Activated CD4-positive, alpha-beta T cell treated with anti-CD3 and anti-CD28 coated beads, Interleukin-2, amount 50 U/mL, for 24 hours (primary cell): ENCODE measurements at places on chromosomes 4 and X.

DNA sequence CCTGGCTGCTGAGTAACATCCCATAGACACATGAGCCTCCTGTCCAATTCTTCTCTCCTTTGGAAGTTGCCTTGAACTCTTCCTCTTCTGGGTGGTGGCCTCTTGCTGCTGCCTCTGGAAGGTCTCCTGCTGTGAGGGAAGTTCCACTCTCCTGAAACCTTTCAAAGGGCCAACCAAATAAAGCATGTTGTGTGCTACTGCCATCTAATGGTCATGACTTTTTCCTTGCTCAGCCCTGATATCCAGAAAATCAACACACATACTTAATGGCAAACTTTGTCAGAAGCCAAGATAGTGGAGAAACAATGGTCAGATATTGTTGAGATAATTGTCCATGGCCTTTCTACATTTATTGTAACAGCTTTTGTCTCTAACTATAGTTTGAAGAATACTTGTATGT, 19.1 kb upstream of the ZXDA start:
- DNase-seq = no peak

GRCh38 chrX:149643496-149643895, 11.9 kb upstream of the TMEM185A start:
- DNase-seq = no peak

GRCh38 chr4:27081675-27082586, 221.3 kb downstream of the STIM2 start:
- DNase-seq = no peak

DNA sequence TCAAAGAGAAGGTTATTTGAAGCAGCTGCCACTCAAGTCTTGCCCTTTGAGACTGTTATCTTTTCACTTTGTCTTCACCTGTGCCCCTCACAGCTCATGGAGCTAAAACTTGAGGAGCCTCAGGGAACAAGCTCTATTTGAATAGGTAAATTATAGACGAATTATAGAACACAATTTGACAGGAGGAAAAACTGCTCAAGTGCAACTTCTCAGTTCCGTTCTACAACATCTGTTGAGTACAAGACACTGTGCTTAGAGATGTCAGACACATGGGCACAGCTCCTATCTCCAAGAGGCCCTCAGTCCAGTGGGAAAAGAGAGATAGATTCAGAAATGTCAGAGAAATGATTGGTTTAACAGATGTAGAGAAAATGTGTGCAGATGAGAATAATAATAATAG, 5.1 kb downstream of the PPP1R2C start:
- DNase-seq = no peak

DNA sequence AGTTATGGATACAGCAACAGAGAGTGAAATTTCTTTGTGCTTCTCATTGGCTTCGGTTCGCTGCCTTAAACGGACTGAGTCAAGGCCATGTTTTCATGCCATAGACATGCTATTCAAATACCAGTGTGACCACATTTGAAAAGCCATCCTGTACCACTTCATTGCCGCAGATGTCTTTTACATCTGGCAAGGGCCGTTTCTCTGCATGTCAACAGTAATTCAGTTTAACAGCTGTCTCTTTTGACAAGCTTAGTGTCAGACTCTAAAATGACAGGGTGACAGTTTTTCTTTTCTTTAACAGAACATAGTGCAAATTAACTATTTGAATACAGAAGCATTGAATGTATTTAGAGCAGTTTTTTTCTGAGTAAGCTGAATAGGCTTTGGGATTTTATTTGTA, 362.2 kb upstream of the POU3F4 start:
- no peak for DNase-seq

- DNase-seq = no peak
Observed at GRCh38 chrX:125765347-125765746, 400.7 kb downstream of the DCAF12L2 start.

DNA sequence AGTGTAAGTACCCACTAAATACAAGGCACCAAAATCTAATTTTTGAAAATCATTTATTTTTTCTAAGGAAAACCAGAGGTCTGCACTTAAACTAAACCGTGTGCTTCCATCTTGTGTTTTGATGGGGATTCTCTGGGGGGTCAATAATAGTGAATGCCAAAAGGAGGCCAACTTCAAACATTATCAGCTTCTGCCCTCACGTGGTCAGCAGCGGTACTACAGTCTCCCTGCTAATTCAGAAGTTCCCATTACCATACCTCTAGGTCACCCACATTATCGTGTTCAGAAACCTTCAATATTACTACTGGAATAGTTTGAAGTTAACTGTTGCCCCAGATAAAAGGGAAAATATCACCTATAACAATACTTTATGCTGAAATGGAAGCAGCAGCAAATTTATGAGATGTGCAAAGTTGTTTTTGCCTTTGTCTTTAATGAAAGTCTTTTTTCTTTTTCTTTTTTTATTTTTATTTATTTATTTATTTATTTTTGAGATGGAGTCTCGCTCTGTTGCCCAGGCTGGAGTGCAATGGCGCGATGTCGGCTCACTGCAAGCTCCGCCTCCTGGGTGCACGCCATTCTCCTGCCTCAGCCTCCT, 17.3 kb downstream of the CTPS2 start:
- DNase-seq = peak; percentile 46

GRCh38 chr4:40531636-40532023, 98.0 kb downstream of the RBM47 start:
- no peak for DNase-seq

GRCh38 chrX:133983974-133984845, 1.2 kb downstream of the GPC3 start:
- no peak for DNase-seq

DNA sequence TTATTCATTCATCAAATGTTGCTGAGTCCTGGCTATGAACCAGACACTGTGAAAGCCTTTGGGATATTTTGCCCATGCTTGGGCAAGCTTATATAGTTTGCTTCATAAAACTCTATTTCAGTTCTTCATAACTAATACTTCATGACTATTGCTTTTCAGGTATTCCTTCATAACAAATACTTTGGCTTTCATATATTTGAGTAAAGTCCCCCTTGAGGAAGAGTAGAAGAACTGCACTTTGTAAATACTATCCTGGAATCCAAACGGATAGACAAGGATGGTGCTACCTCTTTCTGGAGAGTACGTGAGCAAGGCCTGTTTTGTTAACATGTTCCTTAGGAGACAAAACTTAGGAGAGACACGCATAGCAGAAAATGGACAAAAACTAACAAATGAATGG, 1.7 kb upstream of the AFP start:
- DNase-seq = no peak

DNA sequence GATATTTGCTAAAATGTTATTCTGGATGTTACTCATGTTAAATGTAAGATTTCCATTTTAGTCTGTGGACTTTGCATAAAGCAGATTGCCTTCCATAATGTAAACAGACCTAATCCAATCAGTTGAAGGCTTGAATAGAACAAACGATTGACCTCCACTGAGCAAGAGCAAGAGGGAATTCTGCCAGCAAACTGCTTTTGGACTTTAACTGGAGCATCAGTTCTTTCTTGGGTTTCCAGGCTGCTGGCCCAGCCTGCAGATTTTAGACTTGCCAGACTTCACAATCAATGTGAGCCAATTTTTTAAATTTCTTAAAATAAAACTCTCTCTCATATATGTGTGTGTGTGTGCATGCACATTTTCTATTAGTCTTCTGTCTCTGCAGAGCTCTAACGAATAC, 1248.8 kb downstream of the ADGRL3 start:
- no peak for DNase-seq

GRCh38 chrX:17591741-17592110, 145.6 kb upstream of the SCML1 start:
- no peak for DNase-seq

DNA sequence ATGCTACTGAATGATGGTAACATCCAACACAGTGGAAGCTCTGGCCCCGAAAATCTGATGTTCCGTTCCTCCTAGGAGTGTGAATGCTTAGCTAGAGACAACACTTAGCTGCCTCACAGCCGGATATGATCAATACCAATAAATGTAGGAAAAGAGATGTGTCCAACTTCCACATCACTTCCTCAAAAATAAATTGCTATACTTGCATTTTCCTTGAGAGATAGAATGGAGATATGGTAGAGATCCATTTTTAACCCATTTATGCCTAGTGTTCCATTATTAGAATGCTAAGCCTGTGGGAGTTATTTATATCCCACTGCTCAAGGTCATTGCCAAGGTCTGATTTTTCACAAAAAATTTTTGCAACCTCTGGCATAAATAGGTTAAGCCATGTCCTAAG, 5.5 kb upstream of the SLC9B1 start:
- DNase-seq = no peak

- no peak for DNase-seq
Observed at GRCh38 chr4:9867751-9868425, 86.5 kb downstream of the DRD5 start.

GRCh38 chrX:70033348-70034051, 16.2 kb downstream of the AWAT2 start:
- DNase-seq = no peak

DNA sequence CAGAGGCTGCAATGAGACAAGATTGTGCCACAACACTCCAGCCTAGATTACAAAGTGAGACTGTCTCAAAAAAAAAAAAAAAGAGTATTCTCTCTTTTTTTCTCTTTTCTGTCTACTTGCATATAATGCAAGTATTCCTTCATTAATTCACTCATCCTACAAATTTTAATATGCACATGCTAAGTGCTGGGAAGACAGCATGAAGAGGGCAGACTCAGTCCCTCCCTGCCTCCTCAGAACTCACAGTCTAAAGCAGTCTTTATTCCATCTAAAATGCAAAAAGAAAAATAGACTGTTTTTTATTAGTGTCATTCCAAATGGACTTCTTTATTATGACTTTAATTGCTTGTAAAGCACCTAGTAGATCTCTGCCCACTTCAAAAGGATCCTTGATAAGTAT, 85.6 kb downstream of the NKX6-1 start:
- no peak for DNase-seq

DNA sequence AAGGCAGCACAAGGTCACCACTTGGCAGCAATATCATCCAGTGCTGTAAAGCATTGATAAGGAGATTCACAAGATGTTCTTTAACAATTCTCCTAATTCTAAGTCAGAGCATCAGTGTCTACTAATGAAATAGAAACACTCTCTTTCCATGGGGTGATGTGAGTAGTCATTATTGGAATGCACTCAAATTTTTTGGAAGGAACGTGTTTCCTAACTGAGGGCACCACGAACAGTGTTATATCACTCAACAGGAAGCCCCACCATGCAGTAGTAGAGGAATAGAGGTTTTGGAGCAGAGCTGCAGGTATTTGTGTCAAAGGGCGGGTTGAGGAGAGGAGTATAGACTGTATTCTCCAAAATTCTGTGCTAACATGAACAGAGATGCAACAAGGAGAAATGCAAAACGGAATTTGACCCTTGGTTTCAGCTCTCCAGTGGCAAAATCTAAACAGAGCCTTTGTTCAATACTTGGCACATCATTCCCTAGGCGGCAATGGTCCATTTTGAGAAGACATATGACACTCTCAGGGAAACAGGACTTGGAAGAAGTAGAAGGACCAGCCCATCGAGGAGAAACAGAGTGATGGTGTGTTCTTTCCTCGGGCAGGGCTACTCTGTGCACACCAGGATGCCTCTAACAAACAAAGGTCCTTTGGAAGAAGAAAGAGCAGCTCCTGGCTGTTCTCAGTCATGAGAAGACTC, 98.9 kb downstream of the CPEB2 start:
- no peak for DNase-seq

DNA sequence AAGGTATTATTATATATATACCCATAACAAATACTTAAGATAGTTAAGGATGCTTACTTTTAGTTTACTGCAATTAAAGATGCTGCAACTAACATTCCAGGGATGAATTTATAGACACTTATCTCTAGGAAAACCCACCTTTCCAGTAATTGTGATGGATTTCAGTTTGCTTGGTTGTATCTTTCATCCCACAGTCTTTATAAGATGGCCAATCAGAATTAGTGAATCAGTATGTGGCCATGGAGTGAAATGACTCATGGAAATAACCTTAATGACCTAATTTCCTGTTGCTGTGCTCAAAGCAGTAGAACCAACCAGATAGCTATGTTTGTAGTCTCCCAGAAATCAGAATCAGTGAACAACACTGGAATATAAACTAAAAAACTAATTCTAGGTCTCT, 26.4 kb downstream of the MOSPD2 start:
- no peak for DNase-seq

GRCh38 chrX:50736656-50737055, 77.3 kb downstream of the SHROOM4 start:
- DNase-seq = no peak

DNA sequence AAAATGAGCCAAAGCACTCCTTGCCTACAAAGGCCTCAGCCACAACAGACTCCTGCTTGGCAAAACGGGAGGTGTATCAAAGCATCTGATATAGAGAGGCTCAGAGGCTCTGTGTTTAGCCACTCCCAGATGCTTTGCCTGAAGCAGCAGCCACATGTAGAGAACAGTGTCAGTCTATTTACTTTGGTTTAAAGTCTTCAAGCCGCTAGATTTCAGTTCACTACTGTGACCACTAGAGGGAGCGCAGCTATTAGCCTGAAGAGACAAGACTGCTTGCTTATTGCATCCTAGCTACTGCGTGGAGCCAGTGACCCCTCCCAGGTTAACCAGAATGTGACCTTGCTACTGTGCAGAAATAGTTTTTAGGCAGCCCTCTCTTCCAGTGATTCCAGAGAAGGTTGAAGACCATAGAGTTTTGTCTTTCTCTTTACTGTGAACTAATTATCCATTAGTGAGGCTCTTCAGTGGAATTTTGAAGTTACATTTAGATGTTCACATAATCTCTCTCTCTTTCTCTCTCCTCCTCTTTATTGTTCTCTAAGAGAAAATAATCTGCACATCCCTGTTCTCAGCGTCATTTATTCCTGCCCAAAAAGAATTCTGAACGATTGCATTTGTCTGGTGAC, 39.3 kb downstream of the BMP3 start:
- peak; percentile 11 for DNase-seq

DNA sequence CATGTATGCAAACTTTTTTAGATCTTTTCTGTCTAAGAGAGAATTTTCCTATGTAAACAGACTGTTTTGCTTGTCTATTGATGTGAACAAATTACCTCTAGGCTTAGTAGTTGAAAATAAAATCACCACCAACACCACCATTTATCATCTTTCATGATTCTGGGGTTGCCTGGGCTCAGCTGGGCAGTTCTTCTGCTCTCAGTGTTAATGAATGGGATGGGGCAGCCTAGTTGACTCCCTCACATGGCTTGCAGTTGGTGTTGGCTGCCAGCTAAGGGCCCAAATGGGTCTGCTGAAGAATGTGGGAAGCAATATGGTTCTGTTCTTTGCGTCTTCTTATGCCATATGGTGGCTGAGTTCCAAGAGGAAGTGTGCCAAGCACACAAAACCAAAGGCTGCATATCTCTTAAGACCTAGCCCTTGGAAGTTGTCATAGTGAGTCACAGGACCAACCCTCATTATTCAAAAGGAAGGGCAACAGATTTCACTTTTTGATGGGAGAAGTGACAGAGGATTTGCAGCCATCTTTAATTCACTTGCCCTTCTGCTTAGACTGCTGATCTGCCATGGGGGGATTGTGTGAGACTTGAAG, 17.9 kb downstream of the REELD1 start:
- DNase-seq = no peak

DNA sequence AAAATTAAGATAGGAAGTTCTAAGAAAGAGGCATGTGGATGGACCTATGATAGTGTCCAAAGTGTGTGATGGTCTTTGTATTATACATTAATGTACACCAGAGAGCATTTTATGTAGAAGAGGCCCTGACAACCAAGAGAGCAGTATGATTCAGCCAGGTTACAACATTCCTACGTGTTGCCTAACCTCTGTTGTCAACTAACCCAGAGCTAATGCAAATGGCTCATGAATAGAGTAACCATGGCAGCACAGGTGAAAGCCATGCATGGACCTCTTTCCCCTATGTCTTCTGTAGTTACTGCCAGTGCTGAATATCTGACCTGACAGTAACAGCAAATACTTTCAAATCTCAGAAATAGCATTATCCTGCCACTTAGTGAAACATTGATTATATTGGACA, 255.6 kb downstream of the NDST4 start:
- DNase-seq = no peak

- no peak for DNase-seq
Observed at GRCh38 chrX:68177542-68177941, 255.8 kb downstream of the OPHN1 start.
